ENCODE measurements at places on chromosomes 11 and 22.

GRCh38 chr11:34238533-34238932 lies 119.3 kb downstream of the ABTB2 start:
- DNase-seq = no peak

- DNase-seq = no peak
These were observed 1.3 kb downstream of the PPP1CA start for GRCh38 chr11:67400251-67400941.

GRCh38 chr11:33875621-33876294 lies 16.1 kb downstream of the LMO2 start:
- DNase-seq = no peak

- no peak for DNase-seq
These were observed 10.5 kb downstream of the SLC43A3 start for GRCh38 chr11:57416436-57416835.

DNA sequence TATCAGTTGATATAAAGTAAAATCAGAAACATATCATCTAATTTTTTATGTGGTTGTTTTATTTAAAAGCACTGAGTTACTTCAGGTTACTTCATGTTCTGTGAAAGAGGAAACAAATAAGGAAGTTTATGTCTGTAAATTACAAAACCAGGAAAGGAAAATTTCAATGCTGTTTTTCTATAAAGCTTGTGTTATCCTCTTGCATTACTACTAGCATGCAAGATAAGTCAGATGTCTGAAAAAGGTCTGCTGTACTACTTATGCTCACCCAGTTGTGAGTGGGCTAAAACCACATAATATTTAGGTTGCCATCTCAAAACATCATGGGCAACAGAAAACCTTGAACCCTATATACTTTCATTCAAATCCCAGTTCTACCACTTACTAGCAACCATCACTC lies 121.5 kb downstream of the ATG16L2 start:
- peak; percentile 81 for DNase-seq

- peak; percentile 54 for DNase-seq
These were observed 34.2 kb upstream of the PLET1 start for GRCh38 chr11:112294688-112295340.

DNA sequence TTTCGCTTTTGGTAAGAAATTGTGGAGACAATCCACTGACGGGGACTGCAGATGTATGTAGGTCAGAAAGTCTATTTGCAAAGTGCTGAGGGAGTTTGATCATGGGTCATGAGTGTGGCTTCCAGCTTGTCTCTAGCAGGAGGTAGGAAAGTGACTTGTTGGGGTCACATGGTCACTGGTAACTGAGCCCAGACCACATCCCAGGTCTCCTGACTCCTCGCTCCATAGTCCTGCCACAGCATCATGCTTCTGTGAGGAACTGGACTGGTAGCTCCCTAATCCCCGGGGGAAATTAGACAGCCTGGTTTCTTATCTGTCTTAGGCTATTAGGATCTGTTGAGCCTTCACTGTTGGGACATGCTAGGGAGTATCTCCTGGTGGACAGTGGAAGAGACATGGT lies 142.1 kb downstream of the MYO18B start:
- no peak for DNase-seq

GRCh38 chr22:30843245-30843644 lies 125.3 kb downstream of the MORC2 start:
- no peak for DNase-seq

DNA sequence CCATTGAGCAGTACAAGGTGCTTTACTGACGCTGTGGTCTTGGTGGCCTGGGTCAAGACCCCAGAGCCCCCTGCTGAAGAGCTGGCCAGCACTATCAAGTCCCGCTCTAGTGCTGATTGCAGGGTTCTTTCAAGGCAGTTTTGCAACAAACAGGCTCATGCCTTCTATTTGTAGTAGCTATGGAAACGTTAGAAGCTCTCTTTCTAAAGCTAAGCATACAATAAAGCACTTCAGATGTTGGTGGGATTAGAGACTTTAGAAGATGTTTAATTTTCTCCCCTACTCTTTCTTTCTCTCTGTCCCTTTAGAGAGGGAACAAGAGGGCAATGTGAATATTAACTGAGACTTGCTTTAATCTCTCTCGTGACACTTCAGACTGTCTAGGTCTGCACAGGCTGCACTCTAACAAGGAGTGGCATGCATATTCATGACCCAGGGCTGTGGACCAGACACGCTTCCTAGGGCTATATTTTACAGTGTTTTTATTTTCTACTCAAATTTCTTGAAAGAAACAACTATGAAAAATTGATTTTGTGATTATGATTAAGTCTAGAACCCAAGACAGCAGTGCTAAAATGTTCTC lies 138.6 kb downstream of the WNT7B start:
- DNase-seq = no peak

GRCh38 chr22:50606165-50606945 lies 5.8 kb downstream of the MAPK8IP2 start:
- no peak for DNase-seq

- peak; percentile 20 for DNase-seq
These were observed 6.4 kb downstream of the PRAME start for GRCh38 chr22:22552630-22553029.

DNA sequence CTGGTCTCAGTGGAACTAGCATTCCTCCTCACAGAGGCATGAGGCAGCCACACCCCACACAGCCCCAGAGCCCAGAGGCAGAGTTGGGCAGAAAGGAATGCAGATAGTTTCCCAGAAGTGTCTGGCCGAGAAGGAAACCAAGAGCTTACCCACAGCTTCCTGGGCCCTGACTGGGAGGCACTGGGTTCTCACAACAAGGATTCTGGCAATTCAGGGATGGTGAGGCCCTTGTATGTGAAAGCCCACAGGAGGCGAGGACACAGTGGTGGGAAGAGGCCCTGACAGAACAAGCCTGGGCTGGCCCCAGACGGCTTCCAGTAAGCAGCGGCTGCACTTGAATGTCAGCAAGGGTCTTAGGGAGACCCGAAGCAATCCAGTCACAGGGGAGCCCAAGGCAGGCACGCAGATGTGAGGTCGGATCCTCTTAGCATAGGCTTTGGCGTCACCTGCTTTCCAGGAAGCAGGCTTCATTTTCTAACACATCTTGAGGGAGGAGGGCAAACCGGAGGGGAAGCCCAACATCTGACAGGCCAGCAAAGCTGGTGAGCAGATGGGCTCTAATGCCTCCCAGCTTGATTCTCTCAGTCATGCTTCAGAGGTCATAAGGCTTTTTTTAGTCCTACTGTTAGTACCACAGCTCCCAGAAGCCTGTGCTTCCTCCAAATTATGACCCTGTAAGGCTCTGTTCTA lies 78.3 kb upstream of the AKIP1 start:
- DNase-seq = no peak

GRCh38 chr11:17439316-17439782 lies 37.3 kb downstream of the ABCC8 start:
- DNase-seq = no peak

DNA sequence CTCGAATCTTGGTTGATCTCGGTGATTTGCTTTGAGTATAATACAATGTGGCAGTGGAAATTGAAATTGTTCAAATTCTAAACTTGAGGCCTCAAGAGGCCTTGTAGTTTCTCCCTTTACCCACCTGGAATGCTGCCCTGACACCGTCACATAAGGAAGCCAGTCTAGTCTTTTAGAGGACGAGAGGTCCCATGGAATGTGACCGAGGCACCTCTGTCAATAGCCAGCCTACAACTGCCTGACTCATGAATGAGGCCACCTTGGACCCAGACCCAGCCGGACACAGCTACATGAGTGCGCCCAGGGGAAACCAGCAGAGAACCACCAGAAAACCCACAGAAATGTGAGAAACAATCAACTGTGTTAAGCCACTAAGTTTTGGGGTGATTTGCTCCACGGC lies 52.5 kb downstream of the RPL27A start:
- DNase-seq = no peak

GRCh38 chr11:120239713-120240640 lies at the start of gene POU2F3:
TSS of gene POU2F3 (plus strand) at chr11:120240140. CDS start at chr11:120240344, 204 bp downstream.
- no peak for DNase-seq

DNA sequence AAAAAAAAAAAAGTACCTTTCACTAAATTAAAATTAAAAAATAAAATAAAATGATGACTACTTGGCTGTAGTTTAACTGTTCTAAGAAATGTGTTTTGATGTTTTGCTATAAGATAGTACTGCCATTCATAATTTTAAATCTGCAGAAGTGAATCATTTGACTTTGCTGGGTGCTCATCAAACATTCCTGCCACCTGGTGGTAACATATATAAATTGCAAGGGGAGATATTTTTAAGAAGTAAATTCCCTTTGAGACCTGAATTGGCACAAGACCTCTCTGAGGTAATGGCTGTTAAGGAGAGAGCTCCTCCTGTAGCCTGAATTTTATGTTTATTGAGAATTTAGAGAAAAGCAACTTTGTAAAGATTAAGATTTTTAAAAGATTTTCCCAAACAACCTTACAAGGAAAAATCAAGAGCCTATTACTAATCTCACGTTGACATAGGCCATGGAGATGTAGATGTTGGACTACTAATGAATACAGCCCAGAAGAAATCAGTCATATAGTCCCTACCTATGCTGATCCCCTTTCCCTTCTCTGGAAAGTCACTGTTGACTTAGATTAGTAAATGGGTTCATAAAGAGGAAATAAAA lies 11.9 kb upstream of the NARS2 start:
- DNase-seq = peak; percentile 60

DNA sequence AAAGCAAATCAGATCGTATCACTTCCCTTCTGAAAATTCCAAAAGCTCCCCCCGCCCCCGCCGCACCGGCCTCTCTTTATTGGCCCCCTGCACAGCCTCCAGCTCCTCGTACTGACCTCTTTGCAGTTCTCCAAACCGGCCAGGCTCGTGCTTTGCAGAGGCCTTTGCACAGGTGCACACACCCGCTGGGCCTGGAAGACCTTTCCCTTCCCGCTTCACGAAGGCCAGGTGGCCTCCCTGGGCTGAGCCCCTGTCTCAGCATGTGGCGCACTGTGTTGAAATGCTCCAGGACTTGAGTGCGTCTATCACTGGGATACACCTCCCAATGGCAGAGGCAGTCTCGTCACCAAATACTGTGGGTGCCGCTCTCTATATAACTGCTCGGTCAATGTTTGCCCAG lies 13.2 kb upstream of the ADA2 start:
- DNase-seq = no peak

GRCh38 chr11:18259259-18259658 lies 6.8 kb upstream of the SAA1 start:
- DNase-seq = no peak

- peak; percentile 56 for DNase-seq
These were observed 12.7 kb upstream of the MIEF1 start for GRCh38 chr22:39489094-39490068.

GRCh38 chr11:75840522-75840921 lies 25.5 kb downstream of the UVRAG start:
- DNase-seq = no peak

- DNase-seq = no peak
These were observed 22.5 kb downstream of the RHOD start for GRCh38 chr11:67079065-67079705.

- no peak for DNase-seq
These were observed 629.5 kb upstream of the ANO3 start for GRCh38 chr11:25702417-25702816.

DNA sequence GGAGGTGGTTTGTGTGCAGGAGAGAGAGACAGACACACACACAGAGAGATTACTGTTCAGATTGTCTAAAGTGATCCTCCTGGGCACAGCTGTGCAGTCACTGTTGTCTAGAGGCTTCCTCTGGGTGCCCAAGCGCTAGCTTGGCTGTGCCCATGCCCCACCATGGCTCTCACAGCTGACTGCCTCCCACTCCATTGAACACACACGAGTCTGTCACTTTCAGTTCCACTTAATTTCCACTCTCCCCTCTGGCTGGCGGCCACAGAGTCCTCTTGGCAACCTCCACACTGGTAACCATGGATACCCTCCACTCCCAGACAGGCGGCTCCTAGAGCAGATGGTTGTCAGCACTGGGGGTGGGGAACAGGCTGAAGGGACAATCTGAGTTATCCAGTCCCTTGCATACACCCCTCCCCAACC lies 29.1 kb downstream of the MAP6 start:
- peak; percentile 94 for DNase-seq

GRCh38 chr11:118027694-118028093 lies 41.5 kb downstream of the IL10RA start:
- DNase-seq = no peak

DNA sequence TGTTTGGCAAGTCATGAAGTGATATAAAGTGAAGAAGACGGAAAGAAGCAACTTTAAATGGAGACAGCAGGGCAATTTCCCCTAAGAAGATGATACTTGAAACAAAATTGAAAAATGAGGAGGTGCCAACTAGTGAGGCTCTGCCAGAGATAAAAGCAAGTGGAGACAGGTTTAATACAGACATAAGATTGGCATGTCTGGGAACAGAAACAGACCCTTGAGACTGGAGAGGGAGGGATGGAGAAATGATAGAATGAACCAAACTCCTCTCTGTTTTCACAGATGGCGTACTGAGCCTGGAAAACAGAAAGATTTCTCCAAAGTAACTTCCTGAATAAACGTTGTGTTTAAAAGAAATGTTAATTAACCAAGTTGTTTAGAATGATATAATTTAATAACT lies 354.5 kb upstream of the ANO5 start:
- DNase-seq = no peak

DNA sequence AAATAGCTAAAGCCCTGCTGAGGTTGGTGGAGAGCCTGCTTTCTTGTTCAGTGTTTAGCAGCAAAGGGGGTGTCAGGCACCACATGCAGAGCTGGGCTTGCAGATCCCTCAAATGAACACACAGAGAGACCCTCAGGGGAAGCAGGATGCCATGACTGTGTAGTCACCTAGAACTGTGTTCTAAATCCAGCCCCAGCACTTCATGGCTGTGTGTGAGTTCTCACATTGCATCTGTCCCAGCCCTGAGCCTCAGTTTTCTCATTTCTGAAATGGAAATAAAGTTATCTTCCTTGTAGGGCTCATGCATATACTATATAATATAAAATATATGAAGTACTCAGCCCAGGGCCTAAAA lies 47.1 kb downstream of the CWC15 start:
- DNase-seq = no peak

- DNase-seq = no peak
These were observed 95.4 kb downstream of the GRAMD1B start for GRCh38 chr11:123525511-123525918.

DNA sequence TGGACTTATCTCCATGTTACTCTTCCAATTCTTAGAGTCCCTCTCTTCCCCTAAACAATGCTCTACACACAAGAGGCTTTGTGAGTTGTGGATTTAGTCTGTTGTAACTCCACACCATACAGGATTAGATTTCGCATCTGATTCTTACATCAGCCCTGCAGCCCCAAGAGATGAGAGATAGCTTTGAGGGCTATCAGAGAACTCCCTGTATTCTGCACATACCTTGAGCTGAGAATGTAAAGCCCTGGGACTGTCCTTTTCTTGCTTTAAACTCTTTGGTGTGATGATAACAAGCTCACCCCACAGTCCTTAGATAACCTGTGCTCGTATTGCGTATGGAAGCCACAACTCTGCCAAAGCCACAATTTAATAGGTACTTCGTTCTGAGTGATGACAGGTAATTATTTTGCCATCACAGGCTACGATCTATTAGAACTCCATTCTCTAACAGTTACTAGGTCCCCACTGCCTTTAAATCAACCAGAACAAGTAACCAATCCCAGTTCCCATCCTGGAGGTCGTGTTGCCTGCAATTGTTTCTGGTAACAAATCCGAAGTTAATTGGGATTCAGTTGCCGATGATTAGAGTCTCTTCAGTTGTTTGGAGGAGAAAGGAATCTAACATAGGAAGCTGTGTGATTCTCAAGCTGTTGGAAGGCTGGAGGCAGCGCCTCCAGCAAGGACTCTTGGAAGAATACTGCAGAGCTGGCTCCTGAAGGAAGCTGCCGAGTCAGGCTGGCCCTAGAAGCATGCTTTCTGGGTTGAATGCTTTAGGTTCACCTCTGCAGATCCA lies 1.3 kb upstream of the PARVG start:
- no peak for DNase-seq

GRCh38 chr11:7600205-7600775 lies 73.0 kb downstream of the CYB5R2 start:
- DNase-seq = peak; percentile 57

- no peak for DNase-seq
These were observed 10.7 kb downstream of the PCSK7 start for GRCh38 chr11:117220999-117221774.

All from suppressor macrophage (primary cell).